Panc1 (cell line): ENCODE measurements at places on chromosomes 7 and 10. TPM values are rescaled to one million over a fixed set of nuclear protein-coding genes. Genes with fewer than 3 reads are reported as not detected.

Gene TMEM184A
- 9.2 TPM for total RNA-seq

Gene AS3MT
- 4.0 TPM for total RNA-seq

Gene TBX20
- total RNA-seq = not detected

Gene LRIT2
- total RNA-seq = not detected

Gene STARD3NL
- total RNA-seq = 75.7 TPM

Gene ZP3
- 23.3 TPM for total RNA-seq

Gene IL6
- not detected for total RNA-seq

Gene HHEX
- 10.1 TPM for total RNA-seq

Gene FAM25C
- total RNA-seq = not detected

DNA sequence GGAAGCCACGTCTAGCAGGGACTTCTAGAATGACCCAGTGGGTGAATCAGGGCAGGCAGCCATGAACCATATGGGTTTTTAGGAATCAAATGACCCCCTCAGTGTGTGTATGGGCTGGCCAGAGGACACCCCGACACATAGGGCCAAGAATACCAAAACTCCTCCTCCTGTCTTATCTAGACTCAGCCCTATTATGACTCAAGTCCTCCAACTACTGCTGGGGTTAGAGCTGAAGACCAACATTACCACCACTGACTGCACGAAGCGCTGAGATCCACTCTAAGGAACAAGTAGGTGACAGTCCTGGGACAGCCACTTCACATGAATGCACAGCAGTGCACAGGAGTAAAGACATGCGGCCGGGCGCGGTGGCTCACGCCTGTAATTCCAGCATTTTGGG lies 11.5 kb upstream of the SVOPL start:
- DNase-seq = no peak

- DNase-seq = no peak
These were observed 198.5 kb upstream of the NEBL start for GRCh38 chr10:21095494-21096055.

DNA sequence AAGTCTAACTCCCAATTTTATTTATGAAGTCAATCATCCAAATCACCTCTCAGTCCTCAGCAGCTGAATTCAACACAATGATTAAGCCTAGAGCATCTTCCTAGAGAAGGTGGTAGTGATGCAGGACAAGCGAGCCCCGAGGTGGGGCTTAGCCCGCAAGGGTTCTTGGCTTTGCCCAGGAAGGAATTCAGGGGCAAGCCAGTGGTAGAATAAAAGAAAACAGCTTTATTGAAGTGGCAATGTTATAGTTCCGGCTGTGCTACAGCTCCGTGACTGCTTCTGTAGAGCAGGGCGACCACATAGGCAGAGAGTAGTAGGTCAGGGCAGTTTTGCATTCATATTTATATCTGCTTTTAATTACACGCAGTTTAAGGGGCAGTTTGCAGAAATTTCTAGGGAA lies 18.1 kb downstream of the IL2RA start:
- DNase-seq = no peak

- DNase-seq = no peak
These were observed 80.0 kb downstream of the NRCAM start for GRCh38 chr7:108376206-108376605.

- no peak for DNase-seq
These were observed 66.1 kb downstream of the CREM start for GRCh38 chr10:35192645-35193249.

DNA sequence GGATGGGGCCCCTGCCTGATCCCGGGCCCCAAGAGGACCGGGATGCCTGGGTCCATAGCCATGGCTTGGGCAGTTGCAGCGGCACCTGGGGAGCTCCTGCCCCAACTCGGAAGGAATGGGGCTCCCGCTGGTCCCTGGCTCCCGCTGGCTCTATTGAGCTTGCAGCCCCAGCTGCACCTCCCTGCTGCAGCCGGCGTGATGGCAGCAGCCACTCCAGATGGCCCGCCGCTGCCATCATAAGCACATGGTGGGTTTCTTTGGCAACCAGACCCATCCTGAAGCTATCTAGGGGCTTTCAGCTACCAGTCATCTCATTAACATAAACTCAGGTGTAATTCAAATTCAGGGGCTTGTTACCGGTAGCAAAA lies 11.1 kb upstream of the DNMBP start:
- DNase-seq = no peak

DNA sequence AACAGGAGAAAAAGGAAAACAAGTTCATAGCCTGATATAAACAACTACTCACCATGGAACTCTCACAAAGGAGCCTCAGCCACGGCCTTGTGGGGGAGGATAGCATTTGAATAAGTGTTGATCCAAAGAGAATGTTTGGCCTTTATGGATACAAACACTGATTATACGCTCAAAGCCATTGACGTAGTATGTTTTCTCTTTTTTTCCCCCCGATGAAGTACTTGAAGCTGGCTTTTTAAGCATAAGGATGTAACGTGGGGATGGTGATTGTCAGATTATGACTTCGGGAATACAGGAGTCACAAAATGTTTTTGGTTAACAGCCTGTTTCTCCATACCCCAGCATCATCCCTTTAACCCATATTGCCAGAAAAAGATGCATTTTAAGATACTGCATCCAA lies 39.8 kb downstream of the CELF2 start:
- DNase-seq = no peak

GRCh38 chr7:47979832-47980181 lies 392 bp upstream of the HUS1 start:
- no peak for DNase-seq

DNA sequence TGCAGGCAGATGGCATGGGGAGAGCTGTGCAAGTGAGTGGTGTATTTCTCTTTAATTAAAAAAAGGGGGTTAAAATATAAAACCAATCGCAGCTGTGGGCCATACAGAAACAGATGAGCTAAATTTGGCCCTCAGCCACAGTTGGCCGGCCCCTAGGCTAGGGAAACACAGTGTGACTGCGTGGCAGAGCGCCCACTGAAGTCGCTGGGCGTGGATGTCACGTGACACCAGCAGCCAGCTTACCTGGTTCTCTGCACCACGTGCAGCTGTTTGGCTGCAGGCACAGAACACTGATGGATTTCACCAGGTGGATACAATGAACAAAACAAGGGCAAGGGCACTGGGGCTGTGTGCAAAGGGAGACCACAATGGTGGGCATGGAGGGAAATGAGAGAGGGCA lies 119.3 kb upstream of the ZNF746 start:
- DNase-seq = no peak

DNA sequence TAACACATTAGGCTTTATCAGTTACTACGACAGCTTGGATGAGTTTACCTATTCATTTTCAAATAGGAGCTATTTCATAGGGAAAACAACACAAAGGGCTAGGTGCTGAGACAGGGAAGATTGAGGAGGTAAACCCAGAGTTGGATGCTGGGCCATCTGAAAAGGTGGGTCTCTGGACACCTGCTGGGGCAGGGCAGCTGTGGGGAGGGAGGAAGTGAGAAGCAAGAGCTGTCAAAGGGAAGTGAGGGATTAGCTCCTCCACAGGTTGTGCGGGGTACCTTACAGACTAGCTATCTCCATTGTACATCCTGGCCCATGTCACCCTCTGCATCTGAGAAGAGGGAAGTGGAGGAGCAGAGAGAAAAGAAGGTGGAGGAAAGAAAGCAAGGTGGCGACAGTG lies 48.9 kb downstream of the BLNK start:
- no peak for DNase-seq
